ENCODE measurements at places on chromosomes 1 and 21.

DNA sequence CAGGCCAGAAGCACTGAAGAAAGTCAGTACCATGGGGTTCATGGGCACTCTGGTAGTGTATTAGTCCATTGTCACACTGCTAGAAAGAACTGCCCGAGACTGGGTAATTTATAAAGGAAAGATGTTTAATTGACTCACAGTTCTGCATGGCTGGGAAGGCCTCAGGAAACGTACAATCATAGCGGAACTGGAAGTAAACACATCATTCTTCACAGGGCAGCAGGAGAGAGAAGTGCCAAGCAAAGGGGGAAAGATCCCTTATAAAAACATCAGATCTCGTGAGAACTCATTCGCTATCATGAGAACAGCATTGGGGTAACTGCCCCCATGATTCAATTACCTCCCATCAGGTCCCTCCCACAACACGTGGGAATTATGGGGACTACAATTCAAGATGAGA lies 20.2 kb upstream of the ROR1 start:
- DNase-seq, result no peak

- DNase-seq, result no peak
These were observed 36.4 kb downstream of the ETS2 start for GRCh38 chr21:38842079-38842478.

- DNase-seq, result peak; percentile 48
These were observed 51.1 kb upstream of the CFHR3 start for GRCh38 chr1:196723325-196724185.

GRCh38 chr1:107545056-107545577 lies 404.3 kb downstream of the NTNG1 start:
- DNase-seq, result no peak

DNA sequence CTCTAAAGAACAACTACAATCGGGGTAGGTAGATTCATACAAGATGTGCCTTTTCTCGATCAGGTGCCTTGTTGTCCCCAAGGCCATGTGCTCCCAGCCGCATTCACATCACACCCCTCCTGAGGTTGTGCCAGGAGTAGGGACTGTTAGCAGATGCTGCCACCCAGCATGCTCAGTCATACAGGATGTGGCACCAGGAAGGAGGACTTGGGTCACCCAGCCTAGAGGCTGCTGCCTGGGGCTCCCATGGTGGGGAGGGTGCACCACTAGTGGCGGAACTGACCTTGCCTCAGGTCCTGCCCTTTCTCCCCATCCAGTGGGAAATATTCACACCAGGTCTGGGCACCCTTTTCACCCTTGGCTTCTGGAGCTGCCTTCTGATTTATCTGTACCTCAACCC lies 8.3 kb downstream of the TEX35 start:
- no peak for DNase-seq

- DNase-seq, result no peak
These were observed 169.6 kb downstream of the KCNK2 start for GRCh38 chr1:215252164-215252563.

DNA sequence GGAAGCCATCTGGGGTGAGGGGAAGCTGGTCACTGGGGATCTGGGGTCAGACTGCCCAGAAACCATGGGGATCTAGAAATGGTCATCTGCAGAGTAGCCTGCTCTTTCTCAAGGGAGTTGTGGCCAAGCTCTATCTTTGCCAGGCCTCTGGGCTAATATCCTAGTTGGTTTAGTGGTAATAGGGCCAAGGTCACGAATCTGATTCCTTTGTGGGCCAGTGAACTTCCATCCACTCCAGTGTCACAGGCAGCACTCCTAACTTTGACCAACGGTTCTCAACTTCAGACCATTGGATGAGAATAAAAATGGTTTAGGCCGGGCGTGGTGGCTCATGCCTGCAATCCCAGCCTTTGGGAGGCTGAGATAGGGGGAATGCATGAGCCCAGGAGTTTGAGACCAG lies 28.1 kb upstream of the PPP2R5A start:
- no peak for DNase-seq

- no peak for DNase-seq
These were observed 87.5 kb downstream of the RGL1 start for GRCh38 chr1:183892351-183892793.

- peak; percentile 69 for DNase-seq
These were observed 69.8 kb upstream of the HAO2 start for GRCh38 chr1:119298687-119299303.

DNA sequence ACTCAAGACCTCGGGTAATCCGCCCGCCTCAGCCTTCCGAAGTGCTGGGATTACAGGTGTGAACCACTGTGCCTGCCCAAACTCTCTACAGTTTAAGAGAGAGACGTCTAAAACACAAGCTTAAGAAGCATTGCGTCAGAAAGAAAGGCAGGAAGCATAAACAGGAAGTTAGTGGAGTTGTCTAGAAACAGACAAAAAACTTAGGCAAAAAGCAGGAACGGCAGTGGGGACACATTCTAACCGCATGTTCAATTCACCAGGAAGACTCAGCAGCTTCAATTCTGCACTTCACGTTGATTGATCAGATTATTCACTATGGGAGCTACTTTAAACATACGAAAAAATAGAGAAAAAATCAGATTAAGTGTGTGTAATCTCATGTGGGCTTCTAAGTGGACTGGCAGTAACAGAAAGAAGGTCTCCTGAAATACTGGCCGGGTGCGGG lies 7.4 kb downstream of the CFAP74 start:
- no peak for DNase-seq

DNA sequence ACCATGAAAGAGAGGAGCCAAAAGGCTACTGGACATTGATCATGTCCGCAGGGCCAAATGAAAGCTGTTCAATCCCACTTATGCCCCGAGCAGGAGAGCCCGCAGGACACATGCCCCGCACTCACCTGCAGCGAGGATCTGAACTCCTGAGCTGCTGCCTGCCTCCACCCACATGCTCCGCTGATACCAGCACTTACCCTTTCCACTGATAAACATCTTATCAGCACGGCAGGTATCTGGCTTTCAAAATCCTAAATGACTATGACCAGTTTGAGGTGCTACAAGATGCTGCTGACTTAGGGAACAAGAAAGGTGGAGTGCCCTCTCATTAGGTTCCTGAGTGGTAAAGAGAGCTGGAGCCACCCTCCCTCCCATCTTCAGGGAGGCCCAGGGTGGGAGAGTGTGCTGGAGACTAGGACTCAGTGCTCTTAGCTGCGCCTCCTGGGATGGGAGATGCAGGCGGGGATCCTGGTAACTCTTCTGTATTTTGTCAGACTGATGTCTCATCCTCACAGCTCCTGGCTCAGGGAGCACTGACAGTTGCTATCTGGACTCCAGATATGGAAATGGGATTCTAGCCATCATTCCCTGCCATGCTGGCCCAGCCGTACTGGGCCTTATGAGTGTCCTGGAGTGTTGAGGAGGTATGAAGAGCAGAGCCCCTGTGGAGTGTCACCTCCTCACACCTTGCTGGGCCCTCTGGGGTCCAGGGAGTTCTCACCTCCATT lies 86.4 kb upstream of the F3 start:
- no peak for DNase-seq

DNA sequence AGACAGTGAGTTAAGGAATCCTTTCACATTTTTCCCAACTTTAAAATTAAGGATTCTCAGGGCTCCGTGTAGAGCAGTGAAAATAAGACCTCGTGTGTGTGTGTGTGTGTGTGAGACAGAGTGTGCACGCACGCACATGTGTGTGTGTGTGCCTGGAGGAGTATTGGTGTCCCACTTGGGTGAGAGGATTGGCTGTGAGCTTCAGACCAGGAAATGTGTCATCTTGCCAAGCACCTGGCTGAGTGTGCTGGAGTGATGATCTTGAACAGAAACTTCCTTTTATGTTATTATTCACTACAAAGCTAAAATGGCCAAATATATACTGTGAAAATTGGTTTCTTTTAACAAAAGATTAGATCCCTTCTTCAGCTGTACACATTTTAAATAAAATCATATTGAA lies 35.2 kb upstream of the NTPCR start:
- peak; percentile 7 for DNase-seq

DNA sequence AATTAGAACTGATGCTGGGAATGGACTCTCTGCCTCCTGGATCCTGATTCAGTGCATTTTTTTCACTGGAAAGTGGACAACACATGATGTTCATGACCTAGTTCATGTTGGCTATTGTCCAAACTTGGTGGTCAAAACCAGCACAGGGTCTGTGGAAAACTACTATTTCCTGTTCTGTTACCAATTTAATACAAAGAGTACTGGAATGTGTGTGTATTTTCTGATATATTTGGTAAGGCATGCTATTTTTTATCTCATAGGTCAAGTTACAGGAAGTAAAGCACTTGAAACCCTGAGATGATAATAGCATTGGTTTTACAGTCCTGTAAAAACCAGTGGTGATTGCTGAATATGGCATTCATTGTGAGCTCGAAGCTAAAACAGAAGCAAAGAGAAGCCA lies 89.9 kb downstream of the SGIP1 start:
- DNase-seq, result peak; percentile 51

- DNase-seq, result no peak
These were observed 488.7 kb downstream of the PTBP2 start for GRCh38 chr1:97210307-97210706.

DNA sequence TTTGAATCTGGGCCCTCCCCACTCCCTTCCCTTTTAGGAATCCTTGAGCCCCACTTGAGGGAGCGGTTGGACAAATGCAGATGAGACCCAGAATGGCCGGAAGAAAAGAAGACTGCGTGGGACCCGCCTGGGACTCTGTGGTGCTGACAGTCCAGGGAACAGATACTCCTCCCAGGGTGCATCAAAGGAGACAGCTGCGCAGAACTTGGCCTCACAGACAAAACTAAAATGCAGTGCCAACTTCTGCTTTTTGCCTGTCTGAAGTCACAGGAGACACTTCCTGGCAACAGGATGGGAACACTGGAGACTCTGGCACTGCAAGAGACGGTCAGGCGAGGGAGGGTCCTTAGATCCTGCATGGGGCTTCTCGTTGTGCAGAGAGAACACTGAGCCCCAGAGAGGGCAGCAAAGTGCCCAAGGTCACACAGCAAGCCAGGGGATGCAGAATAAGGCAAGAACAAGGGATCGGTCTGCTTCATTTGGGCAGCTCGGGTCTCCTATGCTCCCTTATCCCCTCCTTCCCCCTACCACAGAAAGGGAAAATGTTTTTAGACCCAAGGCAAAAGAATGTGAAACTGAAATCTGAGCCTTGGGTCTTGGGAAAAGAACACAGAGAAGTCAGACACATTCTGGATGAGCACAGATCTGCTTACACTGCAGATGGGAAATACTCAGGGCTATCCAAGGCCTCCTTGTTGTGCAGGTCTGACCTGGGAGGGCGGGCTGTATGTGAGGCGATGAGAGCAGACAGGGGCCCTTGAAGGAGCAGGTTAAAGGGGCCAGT lies 182.4 kb downstream of the TRABD2B start:
- no peak for DNase-seq

DNA sequence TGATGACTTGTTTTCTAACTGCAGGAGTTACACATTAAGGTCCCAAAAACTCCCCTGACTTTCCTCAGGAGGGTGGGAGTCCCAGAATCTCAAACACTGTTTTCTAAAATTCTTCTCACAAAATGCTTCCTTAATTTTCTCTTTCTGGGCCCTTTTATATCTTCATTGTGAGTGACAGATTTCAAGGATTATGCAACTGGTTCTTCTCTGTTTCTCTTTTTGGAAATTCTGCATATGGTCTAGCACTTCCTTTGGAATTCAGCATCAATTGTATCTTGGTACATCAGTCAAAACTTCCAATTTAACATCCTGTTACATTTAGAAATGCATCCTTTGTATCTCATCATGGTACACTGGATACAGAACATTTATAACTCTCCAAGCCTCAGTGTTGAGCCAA lies 59.7 kb downstream of the LMO4 start:
- DNase-seq, result no peak

- DNase-seq, result no peak
These were observed 147.7 kb downstream of the FCRL5 start for GRCh38 chr1:157404614-157405013.

- DNase-seq, result no peak
These were observed 38.5 kb downstream of the CRB1 start for GRCh38 chr1:197306381-197307062.

DNA sequence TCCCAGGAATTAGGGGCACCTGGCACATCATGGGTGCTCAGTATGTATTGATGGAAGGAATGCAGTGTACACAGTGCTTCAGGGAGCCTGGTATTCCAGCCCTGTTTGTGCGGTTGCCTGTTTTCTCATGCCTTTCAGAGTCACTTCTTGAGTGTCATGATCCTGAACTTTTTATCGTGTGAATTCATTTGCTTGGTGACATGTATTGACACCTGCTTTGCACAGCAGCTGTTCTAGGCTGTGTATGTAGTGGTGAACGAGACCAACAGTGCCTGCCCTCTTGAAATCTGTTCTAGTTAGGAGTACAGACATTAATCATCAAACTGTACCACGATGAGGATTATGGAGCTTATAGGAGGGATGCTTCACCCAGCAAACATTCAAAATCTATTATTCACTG lies 6.1 kb downstream of the HTR6 start:
- no peak for DNase-seq

- peak; percentile 80 for DNase-seq
These were observed 8.0 kb upstream of the NAV1 start for GRCh38 chr1:201530741-201531531.

DNA sequence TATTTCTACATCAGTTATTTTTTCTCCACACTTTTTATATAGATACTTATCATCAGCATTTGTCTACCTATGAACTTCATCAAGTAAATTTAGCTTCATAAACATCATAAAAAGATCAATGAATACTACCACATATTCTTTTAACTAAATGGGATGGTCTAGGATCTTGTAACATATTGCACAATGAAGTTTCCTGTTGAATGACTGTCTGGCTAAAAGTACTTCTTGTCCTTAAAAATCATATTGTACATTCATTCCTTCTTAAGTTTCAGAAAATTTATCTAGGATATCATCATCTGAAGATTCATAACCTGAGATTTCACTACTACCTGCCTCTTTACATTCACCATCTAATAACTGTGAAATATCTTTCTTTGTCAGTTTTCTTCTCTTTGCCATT lies 69.0 kb downstream of the MAGI3 start:
- no peak for DNase-seq

GRCh38 chr1:225467193-225468020 lies 39.6 kb upstream of the LBR start:
- DNase-seq, result no peak

DNA sequence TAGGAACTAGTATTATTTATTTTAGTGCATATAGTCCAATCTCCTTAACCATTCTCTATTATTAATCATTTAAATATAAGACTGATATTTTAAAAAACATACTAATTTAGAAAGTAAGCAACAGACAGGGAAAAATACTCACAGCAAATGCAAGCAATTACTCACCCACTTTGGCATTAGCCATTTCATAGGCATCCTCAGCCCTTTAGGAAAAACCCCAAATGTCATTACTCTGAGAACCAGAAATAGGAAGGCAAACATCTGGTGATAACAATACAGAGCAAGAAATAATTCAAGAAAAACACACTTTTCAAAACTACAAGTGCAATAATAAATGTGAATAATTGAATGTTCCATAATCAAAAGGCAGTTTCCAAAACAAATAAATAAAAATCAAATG lies 545.1 kb downstream of the PLPP3 start:
- DNase-seq, result peak; percentile 51

DNA sequence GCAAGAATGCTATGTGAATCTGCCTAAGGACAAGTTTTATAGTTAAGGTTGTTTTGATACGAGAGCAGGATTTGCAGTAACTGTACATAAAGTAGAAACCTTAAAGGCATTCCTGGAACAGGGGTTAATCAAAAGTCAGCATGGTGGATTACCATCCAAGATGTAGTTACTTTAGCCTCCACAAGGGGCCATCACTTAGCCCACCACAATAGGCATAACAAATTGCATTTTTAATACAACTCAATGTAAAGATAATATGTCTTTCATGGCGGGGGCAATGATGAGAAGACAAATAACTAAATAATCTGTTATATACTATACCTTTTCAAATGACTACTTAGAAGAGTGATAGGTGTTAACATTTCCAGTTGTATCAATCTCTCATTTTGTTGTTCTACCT lies 611.2 kb upstream of the ADGRL4 start:
- no peak for DNase-seq

All from RPMI7951 (cell line).